ENCODE measurements at places on chromosomes 2 and 18.

DNA sequence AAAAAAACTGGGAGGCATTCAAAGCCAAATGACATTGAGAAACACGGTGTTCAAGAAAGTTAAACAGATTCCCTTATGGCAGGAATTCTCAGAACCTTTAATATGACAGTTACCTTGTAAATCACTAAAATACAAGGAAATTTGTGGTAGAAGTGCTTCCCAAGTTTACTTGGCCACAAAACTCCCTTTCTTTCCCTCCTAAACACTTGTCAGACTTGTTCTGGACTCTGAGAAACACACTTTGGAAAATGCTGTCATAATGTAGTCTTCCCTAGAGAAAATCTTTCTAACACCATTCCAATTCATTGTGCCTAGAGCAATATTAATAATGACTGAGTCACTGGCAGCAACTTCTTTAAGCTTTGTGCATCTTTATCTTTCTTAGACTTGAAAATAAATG, 140.4 kb downstream of the ANKRD44 start:
- no peak for DNase-seq

GRCh38 chr2:142478206-142478605, 347.4 kb upstream of the LRP1B start:
- DNase-seq, result no peak

DNA sequence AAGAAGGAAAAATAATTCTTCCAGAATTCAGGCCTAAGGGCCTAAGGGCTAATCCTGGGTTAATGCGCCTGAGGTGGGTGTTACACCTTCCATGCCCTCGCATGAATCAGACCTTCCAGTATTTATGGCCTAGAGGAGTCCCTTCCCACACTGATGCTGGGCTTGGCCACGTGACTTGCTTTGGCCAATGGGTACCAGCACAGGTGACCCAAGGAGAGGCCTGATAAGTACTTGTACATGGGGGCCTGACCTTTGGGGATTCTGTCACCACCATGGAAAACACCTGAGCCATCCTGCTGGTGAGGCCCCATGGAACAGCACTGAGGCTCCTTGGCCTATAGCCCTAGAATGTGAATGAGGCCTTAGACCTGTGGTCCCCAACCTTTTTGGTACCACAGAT, 79.8 kb downstream of the TNFRSF11A start:
- DNase-seq, result no peak

GRCh38 chr2:6325616-6326015, 540.1 kb downstream of the CMPK2 start:
- DNase-seq, result no peak

DNA sequence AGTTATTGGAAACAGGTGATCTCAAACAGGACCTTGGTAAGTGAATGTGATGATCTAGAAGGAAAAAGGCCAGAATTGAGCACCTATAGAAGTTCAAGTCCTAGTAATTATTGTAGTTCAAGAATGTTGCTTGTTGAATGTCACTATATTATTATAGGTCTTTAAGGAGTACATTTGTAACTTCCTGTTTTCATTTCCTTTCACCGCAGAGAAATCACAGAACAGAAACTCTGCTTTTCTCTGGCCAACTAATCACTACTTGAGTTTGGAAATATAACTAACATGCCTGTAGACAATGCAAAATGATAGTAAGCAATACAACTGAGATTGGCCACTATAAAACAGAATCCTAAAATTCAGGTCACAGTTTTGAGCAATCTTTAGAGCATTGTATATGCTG, 61.8 kb upstream of the EFEMP1 start:
- DNase-seq, result no peak

All from stimulated activated CD8-positive, alpha-beta memory T cell treated with anti-CD3 and anti-CD28 coated beads, Interleukin-4, amount 100 ng/mL, for 4 hours (primary cell).